ENCODE measurements at places on chromosomes 3 and 15.

GRCh38 chr15:82979726-82980125 is 6.3 kb upstream of the RAMAC start:
- DNase-seq, result no peak

DNA sequence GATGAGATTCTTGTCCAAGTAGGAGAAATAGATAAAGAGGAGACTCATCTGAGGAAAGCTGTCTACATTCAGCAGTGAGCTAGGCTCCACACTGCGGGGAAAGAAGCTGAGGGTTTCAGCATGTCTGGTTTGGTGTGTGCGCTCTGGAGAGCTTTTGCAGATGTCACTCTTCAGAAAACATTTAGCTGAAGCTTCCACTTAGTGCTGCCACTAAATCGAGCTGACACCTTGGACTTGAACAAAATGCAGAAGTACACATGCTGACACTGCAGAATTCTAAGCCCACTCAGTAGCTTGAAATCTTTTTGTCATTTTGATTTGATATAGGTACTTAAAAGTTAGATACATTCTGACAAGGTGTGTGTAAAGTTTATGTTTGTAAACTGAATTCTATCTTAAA is 32.3 kb upstream of the CRTC3 start:
- no peak for DNase-seq

GRCh38 chr3:49359623-49360022 is 1.5 kb upstream of the GPX1 start:
- DNase-seq, result no peak

- DNase-seq, result no peak
Observed at GRCh38 chr3:94401466-94401865, 338.6 kb downstream of the NSUN3 start.

DNA sequence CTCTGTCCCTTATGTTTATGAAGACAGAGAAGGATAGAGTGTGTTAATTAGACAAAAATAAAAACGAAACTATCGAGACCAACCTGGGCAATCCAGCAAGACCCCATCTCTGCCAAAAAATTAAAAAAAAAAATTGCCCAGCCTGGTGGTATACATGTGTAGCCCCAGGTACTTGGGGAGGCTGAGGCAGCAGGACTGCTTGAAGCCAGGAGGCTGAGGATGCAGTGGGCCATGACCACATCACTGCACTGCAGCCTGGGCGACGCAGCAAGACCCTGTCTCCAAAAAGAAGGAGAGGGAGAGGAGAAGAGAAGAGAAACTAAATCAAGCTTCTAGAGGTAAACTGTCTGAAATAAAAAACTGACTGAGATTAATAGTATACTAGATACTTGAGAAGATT is 32.1 kb downstream of the DLG1 start:
- DNase-seq, result no peak

GRCh38 chr3:195064300-195064931 is 206.5 kb downstream of the XXYLT1 start:
- no peak for DNase-seq

Measured in activated T-helper 1 cell treated with Interleukin-2 at 50 U/mL for 16 hours (primary cell).